Suprapubic skin (tissue), 4 donors: ENCODE measurements at places on chromosomes 3 and 15.

DNA sequence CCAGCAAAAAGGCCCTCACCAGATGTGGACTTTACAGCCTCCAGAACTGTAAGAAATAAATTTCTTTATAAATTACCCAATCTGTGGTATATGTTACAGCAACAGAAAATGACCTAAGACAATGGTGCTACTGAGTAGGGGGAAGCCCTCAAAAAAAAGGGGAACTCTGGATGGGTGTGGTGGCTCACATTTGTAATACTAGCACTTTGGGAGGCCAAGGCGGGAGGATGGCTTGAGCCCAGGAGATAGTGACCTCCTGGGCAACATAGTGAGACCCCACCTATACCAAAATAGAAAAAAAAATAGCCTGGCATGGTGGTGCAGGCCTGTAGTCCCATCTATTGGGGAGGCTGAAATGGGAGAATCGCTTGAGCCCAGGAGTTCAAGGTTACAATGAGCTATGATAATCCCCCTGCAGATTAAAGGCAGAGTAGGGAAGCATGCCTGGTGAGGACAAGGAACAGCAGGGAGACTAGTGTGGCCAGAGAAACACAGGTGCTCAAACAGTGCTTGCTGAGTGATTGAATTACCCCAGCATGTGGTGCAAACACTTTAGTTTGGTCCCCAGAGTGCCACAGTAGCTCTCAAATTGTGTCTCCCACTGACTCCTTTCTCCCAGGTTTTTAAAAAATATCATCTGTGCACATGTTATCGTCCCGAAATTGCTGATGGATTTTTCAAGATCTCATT lies 13.9 kb upstream of the USP3 start:
- no peak for DNase-seq

GRCh38 chr3:69032737-69033136 lies 19.3 kb upstream of the EOGT start:
- no peak for DNase-seq

- no peak for DNase-seq
Measured at GRCh38 chr3:188292827-188293226, 138.9 kb downstream of the LPP start.

DNA sequence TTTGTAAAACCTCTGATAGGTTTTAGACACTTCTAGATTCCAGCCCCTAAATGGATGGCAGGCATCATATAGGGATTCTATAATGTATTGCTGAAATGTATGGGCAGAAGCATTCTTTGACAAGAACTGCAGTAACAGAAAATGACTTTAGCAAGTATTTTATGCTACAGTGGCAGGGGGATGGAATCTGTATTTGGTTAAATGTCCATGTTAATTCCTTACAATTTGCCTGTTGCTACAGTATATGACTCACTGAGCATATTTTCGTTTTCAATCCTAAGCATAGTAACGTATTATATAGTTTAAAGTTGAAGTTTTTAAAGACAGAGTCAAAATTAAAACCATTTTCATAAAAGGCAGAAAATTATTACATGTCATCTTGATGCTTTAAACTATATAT lies 150.1 kb downstream of the MEX3B start:
- no peak for DNase-seq

GRCh38 chr3:126523745-126524428 lies at the start of gene CHST13:
CHST13 (plus strand) TSS chr3:126524155; CDS start chr3:126524333, 178 bp downstream.
- no peak for DNase-seq

GRCh38 chr15:43518197-43518761 lies 871 bp downstream of the MAP1A start:
- no peak for DNase-seq

DNA sequence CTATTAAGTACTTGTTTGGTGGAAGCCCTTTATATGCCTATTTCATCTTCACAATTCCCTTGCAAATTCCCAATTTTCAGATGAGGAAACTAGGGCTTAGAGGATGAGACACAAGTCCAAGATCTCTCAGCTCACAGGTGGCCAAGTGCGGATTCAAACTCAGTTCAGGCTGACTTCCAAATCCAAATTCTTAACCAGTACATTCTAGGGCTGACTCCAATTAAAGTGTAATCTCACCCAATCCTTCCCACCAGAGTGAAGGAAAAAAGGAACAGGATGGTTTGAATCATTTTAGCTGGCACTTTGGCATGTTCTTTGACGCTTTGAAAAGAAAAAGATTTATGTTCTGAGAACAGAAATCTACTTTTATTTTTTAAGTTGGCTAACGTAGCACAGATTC lies 12.7 kb downstream of the ARHGEF3 start:
- DNase-seq = no peak

- no peak for DNase-seq
Measured at GRCh38 chr15:35713733-35714132, 167.8 kb upstream of the DPH6 start.

- no peak for DNase-seq
Measured at GRCh38 chr15:66153549-66154415, 99.8 kb downstream of the MEGF11 start.

- no peak for DNase-seq
Measured at GRCh38 chr15:90189781-90190467, 11.2 kb upstream of the SEMA4B start.

- DNase-seq = no peak
Measured at GRCh38 chr3:94258851-94259250, 196.0 kb downstream of the NSUN3 start.

DNA sequence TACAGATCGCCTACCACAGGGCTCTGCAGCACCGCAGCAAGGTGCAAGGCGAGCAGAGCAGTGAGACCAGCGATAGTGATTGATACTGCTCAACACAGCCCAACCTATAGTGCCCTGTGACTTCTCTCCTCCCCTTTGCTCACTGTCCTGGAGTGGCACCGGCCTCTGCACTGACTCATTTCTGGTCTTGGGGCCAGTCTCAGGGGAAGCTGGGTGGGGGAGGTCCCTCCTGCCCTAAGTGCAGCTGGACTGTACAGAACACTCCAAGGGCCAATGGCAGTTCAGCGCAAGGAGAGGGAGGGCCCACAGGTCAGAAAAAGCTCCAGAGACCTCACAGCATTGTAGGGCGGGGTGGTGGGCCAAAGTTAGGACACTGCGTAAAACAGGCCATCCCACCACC lies 2.5 kb upstream of the OGG1 start:
- no peak for DNase-seq

- DNase-seq = peak; percentile 80
Measured at GRCh38 chr15:63985221-63986184, 60.8 kb downstream of the DAPK2 start.

- no peak for DNase-seq
Measured at GRCh38 chr3:16794257-16794656, 90.5 kb upstream of the PLCL2 start.

- peak; percentile 42 for DNase-seq
Measured at GRCh38 chr3:126567696-126568438, 9.1 kb upstream of the C3orf22 start.

- no peak for DNase-seq
Measured at GRCh38 chr3:308597-309321, 112.2 kb downstream of the CHL1 start.

DNA sequence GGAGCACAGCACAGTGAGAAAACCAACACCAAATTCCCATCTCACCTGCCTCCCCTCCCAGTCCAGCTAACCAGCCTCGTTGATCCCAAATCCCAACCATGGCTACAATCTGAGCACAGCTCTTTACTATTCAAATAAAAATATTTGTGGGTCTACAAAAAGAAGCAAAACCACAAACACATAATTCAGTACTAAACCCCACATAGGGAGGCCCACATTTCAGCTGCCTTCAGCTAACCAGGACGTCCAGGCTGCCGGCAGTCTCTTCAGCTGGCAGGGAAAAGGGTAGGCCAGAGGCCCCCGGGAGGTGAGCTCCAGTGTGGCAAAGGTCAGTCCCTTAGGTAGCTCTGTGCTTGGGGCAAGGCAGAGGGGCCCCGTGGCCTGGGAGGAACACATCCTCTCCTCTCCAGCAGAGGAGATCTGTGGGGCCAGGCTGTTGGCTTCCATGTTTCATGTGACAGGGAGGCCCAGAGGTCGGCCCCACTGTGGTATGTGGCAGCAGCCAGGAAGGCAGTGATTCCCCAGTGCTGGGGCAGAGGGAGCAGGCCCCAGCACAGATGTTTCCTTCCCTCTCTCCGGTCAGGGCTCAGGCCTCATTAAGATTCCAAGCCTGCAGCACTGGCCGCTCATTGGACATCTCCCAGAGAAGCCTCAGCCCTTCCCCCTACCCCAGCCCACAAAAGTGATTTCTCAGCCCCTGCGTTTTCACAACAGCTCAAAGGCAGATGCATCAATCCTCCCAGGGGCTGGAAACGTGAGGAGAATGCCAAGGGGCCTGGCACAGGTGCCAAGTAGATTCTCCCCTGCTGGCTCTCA lies 381.4 kb downstream of the NTRK3 start:
- DNase-seq = no peak

GRCh38 chr3:177224414-177224813 lies 27.1 kb upstream of the TBL1XR1 start:
- DNase-seq = no peak

- DNase-seq = no peak
Measured at GRCh38 chr3:11006986-11007933, 14.7 kb downstream of the SLC6A1 start.

- no peak for DNase-seq
Measured at GRCh38 chr3:183824761-183825455, 469 bp downstream of the MAP6D1 start.

DNA sequence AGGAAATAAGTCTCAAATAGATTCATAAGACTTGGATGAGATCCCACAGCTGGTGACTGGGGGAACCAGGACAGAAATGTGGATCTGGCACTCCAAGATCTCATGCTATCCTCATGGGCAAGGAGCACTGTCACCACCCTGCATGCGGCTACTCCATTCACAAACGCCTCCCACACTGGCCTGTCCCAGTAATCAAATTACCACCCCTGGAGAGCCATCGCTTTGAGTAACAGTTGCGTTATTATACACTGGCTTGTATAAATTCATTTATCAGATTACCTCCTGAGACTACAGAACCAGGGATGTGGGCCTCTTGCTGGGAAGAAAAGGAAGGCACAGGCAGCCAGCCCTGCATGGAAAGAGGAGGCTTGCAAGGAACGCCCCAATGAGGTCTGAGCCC lies 27.9 kb upstream of the SLC25A36 start:
- no peak for DNase-seq

DNA sequence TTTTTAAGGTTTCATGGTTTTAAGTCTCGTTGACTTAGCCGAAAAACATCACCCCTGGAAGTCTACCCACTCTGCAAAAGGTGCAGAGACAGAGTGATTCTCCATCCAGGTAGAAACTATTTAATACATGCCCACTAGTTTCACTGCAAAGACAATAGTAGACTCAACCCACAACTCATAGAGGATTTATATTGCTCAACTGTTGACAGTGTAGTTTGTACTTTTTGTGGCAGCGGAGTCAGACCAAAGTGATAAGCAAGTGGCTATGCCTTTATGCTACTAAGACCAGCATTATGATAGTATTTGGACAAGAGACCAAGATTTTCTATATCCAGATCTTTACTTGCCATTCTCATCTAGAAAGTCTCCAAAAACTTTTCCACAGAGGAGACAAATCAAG lies 98.8 kb upstream of the ZBTB20 start:
- no peak for DNase-seq

- no peak for DNase-seq
Measured at GRCh38 chr3:184059424-184059823, 6.6 kb downstream of the HTR3C start.

- DNase-seq = no peak
Measured at GRCh38 chr15:92407916-92408315, 14.2 kb downstream of the ST8SIA2 start.
